B cell (primary cell): ENCODE measurements at places on chromosomes 3 and 15. TPM values are rescaled to one million over a fixed set of nuclear protein-coding genes. Genes with fewer than 3 reads are reported as not detected.

GRCh38 chr3:114686621-114687020 lies 392.8 kb downstream of the TIGIT start:
- no peak overlapping the region for H3K4me3 ChIP-seq
- no peaks in the 10 kb centered on the region for H3K4me1 ChIP-seq
- no peaks in the 10 kb centered on the region for H3K36me3 ChIP-seq
- DNase-seq, result no peak

DNA sequence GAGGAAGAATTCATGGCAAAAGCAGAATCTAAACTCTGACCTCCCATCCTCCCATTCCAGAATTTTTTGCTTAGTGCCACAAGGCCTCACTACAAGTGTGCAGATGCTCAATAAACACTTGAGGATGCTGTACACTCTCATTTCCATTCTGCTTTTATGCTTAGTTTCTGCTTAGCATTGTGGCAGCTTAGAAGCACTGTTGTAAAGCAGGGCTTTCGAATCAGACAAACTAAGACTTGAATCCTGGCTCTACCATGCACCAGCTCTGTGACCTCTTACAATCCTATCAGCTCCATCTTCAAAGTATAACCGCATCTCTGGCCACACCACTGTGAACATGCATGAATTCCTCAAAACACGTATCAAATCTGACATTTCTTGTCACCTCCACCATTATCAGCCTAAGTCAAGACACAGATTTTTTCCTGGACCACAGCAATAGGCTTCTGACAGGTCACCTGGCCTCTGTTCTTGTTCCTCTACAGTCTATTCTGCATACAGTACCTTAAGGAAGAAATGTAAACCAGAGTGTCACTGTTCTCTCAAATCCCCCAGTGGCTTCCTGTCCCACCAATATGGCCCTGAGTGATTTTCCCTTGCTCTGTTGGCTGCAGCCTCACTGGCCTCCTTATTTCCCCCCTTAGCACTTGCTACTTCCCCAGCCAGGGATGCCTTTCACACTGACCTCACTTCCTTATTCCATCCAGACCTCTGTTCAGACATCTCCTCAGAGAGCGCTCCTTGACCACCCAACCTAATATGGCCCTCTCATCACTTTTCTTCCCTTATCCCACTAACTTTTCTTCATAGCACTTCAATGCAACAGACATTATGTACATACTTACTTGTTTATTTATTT lies 8.1 kb upstream of the PHC3 start:
- no peaks in the 10 kb centered on the region for H3K27me3 ChIP-seq
- H3K27ac ChIP-seq, result no peak overlapping the region
- no peaks in the 10 kb centered on the region for H3K4me1 ChIP-seq
- H3K36me3 ChIP-seq, result no peaks in the 10 kb centered on the region
- DNase-seq, result no peak

DNA sequence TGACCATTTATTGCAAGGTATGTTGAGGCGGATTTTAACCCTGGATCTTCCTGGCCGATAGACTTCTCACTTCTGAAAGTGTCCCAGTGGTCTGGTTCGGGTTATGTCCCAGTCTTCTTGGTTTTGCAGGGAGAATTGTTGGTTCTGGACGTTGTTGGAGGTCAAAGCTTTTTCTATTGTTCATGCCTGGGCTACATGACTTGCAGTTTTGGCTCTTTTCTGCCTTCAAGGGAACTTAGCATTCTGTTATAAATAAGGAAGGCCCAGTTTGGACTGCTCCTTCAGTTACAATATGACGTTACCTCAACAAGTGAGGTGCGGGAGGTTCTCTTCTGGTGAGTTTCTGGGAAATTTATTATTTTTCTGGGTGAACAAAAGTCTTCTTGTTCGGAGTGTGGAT lies 614.3 kb downstream of the DIPK2A start:
- H3K27ac ChIP-seq, result no peak overlapping the region
- no peaks in the 10 kb centered on the region for H3K4me1 ChIP-seq
- no peak overlapping the region for H3K4me3 ChIP-seq
- DNase-seq, result no peak
- no peaks in the 10 kb centered on the region for H3K27me3 ChIP-seq
- H3K36me3 ChIP-seq, result no peaks in the 10 kb centered on the region

DNA sequence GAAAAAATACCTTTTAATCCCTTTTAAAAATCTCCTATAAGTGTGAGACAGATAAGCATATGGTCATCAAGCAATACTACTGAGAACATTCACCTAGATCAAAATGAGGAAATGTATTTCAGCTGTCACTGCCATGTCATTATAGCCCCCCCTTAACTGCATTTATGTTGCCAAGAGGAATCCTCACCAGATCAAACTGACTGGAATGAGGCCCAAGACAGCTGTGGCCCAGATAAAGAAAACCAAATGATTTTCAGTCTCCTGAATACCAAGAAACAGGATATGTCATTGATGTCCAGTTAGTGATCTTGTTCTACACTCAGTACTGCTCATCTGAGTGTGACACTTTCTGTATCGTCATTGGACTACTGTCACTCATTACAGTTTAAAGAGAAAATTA lies 35.1 kb upstream of the CPB1 start:
- H3K4me3 ChIP-seq, result no peak overlapping the region
- H3K27ac ChIP-seq, result no peak overlapping the region
- H3K4me1 ChIP-seq, result no peaks in the 10 kb centered on the region
- H3K36me3 ChIP-seq, result no peaks in the 10 kb centered on the region
- no peaks in the 10 kb centered on the region for H3K27me3 ChIP-seq
- DNase-seq, result no peak

DNA sequence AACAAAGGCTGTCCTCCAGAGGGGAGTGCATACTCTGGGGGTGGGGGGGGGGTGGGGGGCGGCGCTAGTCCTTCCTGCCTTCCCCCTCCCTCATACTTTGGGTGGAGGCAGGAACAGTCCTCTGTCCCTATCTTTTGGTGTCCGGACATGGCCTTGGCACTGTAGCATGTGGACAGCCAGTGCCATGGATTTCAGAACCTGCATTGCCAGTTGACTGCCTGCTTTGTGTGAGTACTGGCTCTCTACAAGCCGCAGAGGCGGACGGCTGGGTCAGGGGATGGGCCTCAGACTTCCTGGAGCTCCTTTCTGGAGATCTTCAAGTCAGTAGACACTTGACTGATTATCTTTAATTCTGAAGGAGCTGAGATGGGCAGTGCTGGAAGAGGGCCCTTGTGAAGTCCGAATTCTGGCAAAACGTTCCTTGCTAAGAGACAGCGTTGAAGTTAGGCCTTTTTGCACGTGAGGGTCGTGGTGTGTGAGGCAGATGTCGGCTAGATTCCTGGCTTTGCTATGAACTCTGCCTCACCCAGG lies 2.5 kb downstream of the CLDN11 start:
- no peak for DNase-seq
- H3K4me3 ChIP-seq, result no peak overlapping the region
- no peak overlapping the region for H3K27ac ChIP-seq
- peaks cover 23% of the 10 kb centered on the region for H3K4me1 ChIP-seq

GRCh38 chr3:123757281-123757940 lies 126.7 kb downstream of the MYLK start:
- H3K4me3 ChIP-seq, result no peak overlapping the region
- no peaks in the 10 kb centered on the region for H3K27me3 ChIP-seq
- H3K27ac ChIP-seq, result no peak overlapping the region
- H3K36me3 ChIP-seq, result no peaks in the 10 kb centered on the region
- H3K4me1 ChIP-seq, result peaks cover 17% of the 10 kb centered on the region

GRCh38 chr3:58433400-58434167 lies at the start of gene PDHB:
Gene PDHB (minus strand): TSS chr3:58433832. CDS start chr3:58433809, 23 bp downstream.
- DNase-seq, result peak; percentile 93
- H3K4me3 ChIP-seq, result peak within 1 kb of the TSS; percentile 75
- peaks cover 22% of the 10 kb centered on the region for H3K4me1 ChIP-seq
- no peaks in the 10 kb centered on the region for H3K27me3 ChIP-seq
- H3K27ac ChIP-seq, result peak within 1 kb of the TSS; percentile 82

GRCh38 chr15:35104526-35105147 lies 19.5 kb upstream of the NANOGP8 start:
- DNase-seq, result no peak
- no peaks in the 10 kb centered on the region for H3K36me3 ChIP-seq
- no peak overlapping the region for H3K27ac ChIP-seq
- H3K4me1 ChIP-seq, result no peaks in the 10 kb centered on the region
- no peaks in the 10 kb centered on the region for H3K27me3 ChIP-seq

DNA sequence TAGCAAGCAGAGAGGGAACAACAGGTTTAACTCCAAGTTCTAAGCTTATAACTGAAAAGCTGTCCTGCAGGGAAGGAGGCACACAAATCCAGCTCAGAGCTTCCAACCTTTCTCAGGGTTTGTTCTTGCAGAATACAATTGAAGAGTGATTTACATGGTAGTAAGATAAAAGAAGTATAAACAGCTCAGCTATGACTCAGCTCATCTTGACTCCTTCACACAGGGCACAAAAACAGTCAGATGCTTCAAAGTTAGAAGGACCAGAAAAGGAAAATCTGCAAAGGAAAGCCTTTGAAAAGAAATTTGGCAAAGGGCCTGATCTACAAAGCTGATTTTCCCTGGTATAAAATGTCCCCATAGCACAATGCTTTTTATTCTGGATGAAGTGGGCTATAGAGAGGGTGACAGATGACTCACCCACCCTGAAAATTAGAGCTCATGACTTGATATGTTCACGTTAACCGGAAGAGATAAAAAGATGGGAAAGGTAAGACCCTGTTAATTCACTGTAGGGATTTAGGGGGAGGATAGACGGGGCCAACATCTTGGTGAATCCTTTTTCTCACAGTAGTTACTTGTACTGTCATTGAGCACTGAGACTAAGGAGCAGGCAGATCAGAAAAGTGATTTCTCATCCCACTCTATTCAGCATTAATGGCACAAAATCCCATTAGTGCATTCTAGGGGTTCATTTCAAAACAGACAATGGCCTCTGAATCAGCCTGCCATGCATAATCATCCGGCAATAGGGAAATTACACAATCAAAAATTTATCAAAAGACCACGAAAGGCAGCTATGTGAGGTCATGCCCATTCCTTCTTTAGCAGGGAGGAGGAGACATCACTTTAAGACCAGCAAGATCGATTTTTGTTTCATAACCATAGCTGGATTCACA lies 143.5 kb downstream of the GAP43 start:
- no peak overlapping the region for H3K4me3 ChIP-seq
- DNase-seq, result no peak
- H3K36me3 ChIP-seq, result no peaks in the 10 kb centered on the region
- H3K27me3 ChIP-seq, result no peaks in the 10 kb centered on the region
- no peaks in the 10 kb centered on the region for H3K4me1 ChIP-seq
- H3K27ac ChIP-seq, result no peak overlapping the region

- H3K4me1 ChIP-seq, result peaks cover 42% of the 10 kb centered on the region
- no peak overlapping the region for H3K4me3 ChIP-seq
- H3K27ac ChIP-seq, result peak overlapping the region; percentile 5
- no peaks in the 10 kb centered on the region for H3K36me3 ChIP-seq
- no peaks in the 10 kb centered on the region for H3K27me3 ChIP-seq
- peak; percentile 27 for DNase-seq
Measured at GRCh38 chr15:38652998-38653397, 88.4 kb upstream of the RASGRP1 start.

DNA sequence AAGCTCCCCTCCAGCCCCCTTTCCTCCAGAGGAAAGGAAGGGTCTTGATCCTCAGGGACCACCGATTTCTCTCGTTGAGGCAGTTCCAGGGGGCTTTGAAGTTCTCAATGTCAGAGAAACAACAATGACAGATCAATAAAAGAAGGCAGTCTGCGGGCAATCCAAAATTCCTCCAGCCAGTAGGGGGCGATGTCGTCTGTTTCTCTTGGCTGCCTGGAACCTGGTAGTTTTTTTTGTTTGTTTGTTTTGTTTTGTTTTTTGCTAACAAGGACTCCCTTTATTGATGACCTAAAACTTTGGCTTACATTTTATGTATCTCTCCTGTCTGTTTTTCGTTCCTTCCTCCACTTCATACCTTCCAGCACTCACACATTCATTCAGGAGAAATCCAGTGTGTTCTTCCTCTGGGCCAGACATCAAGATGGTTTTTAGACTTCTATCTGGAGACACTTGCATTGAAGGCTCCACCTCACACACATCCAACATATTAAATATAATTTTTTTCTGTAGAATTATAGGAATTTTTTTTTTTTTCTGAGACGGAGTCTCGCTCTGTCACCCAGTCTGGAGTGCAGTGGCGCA lies 276.6 kb downstream of the RPLP1 start:
- H3K36me3 ChIP-seq, result no peaks in the 10 kb centered on the region
- no peak overlapping the region for H3K4me3 ChIP-seq
- peak; percentile 76 for DNase-seq
- H3K4me1 ChIP-seq, result peaks cover 20% of the 10 kb centered on the region

GRCh38 chr3:39404943-39405686 lies 1.4 kb upstream of the RPSA start:
- no peak overlapping the region for H3K4me3 ChIP-seq
- no peak for DNase-seq
- peaks cover 31% of the 10 kb centered on the region for H3K4me1 ChIP-seq
- H3K27ac ChIP-seq, result no peak overlapping the region

GRCh38 chr15:80837006-80837405 lies 57.8 kb downstream of the CEMIP start:
- H3K4me3 ChIP-seq, result no peak overlapping the region
- no peak overlapping the region for H3K27ac ChIP-seq
- H3K27me3 ChIP-seq, result no peaks in the 10 kb centered on the region
- H3K4me1 ChIP-seq, result no peaks in the 10 kb centered on the region

GRCh38 chr15:48861813-48862431 lies 16.0 kb upstream of the EID1 start:
- no peaks in the 10 kb centered on the region for H3K36me3 ChIP-seq
- H3K27me3 ChIP-seq, result no peaks in the 10 kb centered on the region
- no peak overlapping the region for H3K27ac ChIP-seq
- no peak overlapping the region for H3K4me3 ChIP-seq
- DNase-seq, result peak; percentile 71

- no peak overlapping the region for H3K4me3 ChIP-seq
- H3K36me3 ChIP-seq, result no peaks in the 10 kb centered on the region
- H3K27ac ChIP-seq, result peak overlapping the region; percentile 60
Measured at GRCh38 chr3:114307832-114308231, 14.0 kb downstream of the TIGIT start.

GRCh38 chr3:100370756-100371155 lies 30.1 kb downstream of the TOMM70 start:
- H3K4me1 ChIP-seq, result no peaks in the 10 kb centered on the region
- H3K4me3 ChIP-seq, result no peak overlapping the region
- no peak for DNase-seq
- peaks cover 57% of the 10 kb centered on the region for H3K36me3 ChIP-seq

DNA sequence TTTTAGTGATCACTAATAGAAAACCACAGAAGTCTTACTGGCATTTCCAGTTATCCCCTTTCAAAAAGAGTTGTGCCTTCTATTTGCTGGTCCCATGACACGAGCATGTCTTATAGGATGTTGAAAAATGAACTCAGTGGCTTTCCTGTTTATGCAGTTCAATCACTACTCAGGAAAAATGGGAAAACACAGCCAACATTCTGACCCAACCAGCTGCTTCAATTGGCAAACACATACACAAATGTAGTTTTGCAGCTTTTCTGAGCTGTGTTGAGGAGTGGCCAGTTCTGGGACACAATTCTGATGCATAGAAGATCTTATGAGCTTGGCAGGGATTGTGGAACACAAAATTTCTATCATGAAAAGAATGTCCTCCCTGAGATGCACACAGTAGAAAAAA lies 40.3 kb downstream of the FSTL1 start:
- no peak for DNase-seq
- H3K4me3 ChIP-seq, result no peak overlapping the region
- no peaks in the 10 kb centered on the region for H3K27me3 ChIP-seq
- H3K36me3 ChIP-seq, result no peaks in the 10 kb centered on the region
- no peaks in the 10 kb centered on the region for H3K4me1 ChIP-seq

Gene SLC22A13
- total RNA-seq, result 0.70 and 0.91 TPM in 2 replicates

Gene TRAT1
- 0.58 TPM in 1 of 2 replicates, not detected in the other for total RNA-seq

Gene FSTL1
- total RNA-seq, result not detected in 2 replicates

Gene CYP8B1
- not detected in 2 replicates for total RNA-seq
